ENCODE measurements at places on chromosomes 1 and 21.

GRCh38 chr1:29485096-29485925 lies 249.0 kb downstream of the PTPRU start:
- DNase-seq = no peak

GRCh38 chr1:93960641-93961147 lies 51.5 kb upstream of the GCLM start:
- DNase-seq = no peak

GRCh38 chr1:213281640-213282301 lies 230.7 kb downstream of the RPS6KC1 start:
- DNase-seq = no peak

- DNase-seq = no peak
Observed at GRCh38 chr1:61083013-61083806, 849 bp downstream of the NFIA start.

DNA sequence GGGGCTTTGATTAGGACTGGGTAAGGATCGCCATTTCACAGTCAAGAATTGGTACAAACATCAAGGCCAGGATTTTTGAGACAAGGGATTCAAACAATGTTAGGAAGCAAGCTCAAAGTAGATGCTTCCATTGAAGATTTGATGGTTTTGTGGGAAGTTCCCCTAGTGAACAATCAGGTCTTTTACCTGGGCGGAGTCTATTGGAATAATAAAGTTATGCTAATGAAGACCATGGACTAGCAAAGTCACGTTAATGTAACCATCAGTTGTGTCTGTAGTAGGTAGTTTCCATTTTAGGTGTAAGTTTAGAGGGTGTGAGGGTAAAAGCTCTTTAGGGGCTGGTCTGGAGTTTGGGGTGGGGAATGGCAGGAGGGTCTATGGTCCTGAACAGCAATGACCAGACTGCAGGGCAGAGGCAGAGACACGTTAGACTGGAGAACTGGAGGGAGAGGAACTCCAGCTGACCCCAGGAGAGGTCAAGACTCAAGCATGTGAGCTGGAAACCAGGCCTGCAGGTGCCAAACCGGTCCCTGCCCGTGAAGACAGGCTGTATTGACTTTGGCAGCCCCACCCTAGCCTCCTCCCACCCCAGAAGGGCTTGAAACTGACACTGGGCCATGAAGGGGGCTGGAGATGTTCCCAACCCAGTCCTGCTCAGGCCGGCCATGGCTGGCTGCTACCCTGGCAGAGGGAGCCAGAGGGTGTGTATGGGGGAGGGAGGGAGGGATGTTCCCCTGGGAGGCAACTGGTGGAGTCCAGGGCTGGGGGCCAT lies 36.0 kb upstream of the GPR37L1 start:
- no peak for DNase-seq

GRCh38 chr1:46094471-46095005 lies 37.9 kb downstream of the PIK3R3 start:
- DNase-seq = no peak

- DNase-seq = no peak
Observed at GRCh38 chr1:27509127-27510080, 19.4 kb upstream of the WASF2 start.

- no peak for DNase-seq
Observed at GRCh38 chr1:30619619-30620018, 103.8 kb downstream of the MATN1 start.

GRCh38 chr1:200099040-200099439 lies 71.5 kb downstream of the NR5A2 start:
- no peak for DNase-seq

DNA sequence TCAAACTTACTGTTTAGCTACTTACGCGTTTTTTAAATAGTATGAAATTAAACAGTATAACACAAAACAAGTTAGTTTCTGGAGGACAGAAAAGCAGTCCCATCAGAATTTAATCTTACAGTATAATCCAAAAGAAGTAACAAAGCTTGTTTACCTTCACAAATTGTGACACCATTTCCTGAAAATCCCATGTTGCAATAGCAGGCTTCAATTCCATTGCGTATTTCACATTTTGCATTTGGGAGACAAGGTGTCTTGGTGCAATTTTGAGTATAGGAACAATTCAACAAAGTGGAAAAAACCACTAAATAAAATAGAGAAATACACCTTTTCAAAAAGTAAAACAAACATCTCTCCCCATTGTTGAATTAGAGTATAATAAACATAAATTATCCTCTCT lies 1.6 kb downstream of the ADGRL4 start:
- DNase-seq = no peak

GRCh38 chr1:69410457-69410850 lies 157.3 kb upstream of the LRRC7 start:
- no peak for DNase-seq

DNA sequence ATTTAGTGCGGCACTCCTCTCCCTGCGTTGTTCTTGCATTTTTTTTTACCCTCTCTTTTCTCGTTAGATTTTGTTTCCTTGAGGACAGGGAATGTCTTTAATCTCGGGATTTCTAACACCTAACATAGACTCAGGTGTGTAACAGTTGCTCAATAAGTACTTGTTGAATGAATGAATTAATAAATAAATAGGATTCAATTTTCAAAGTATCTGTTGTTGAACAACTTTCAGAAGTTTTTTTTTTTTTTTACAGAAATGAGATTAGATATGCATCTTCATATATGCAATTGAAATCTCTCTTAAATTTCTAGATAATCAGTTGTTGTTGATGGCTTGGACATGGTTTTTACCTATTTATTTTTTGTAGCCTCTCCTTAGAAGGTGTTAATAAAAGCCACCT lies 83.1 kb downstream of the ROR1 start:
- DNase-seq = no peak

DNA sequence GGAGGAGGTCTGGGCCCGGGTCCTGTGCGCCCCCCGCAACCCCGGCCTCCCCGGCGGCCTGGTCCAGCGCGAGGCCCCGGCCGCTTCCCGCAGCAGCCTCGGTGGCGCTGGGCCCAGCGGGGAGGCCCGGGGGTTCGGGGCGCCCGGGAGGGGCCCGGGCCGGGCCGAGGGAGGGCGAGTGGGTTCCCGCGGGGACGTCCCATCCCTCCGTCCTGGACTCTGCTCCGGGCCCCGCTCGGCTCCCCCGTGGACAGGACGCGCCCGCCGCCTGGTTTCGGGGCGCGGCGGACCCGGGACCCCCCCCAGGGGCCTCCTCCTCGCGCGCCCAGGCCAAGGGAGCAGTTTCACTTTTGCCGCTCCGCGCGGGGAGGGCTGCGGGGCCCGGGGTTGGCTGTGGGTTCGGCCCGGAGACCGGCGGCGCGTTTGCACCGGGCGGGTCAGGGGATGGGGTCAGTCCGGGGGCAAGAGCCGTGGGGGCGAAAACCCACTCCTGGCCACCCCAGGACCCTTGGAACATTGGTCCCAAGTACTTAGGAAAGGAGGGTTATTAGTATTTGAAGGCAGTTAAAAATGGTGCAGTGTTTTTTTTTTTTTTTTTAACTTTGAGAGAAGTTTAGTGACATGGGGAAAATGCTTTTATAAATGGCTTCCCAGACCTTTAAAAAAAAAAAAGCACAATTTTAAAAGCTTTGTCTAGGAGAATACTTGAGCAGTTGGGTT lies 677 bp downstream of the AGPAT3 start:
- no peak for DNase-seq

DNA sequence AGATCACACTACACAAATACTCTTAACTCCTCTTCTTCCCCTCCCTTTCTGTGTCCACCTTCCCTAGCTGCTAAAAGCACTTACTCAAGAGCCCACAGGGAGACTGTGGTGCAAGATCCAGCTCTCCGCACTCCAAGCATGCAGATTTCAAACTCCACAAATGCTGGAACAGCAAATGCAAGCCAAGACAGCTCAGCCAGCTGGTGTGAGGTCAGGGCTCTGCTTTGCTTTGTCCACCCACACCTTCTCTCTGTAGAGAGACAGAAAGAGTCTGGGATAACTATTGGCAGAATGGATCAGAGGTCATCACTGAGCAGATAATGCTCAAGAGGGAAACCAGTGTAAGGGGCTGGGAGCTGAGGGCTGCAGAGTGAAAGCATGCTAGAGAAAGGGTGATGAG lies 45.2 kb upstream of the DPT start:
- DNase-seq = no peak

DNA sequence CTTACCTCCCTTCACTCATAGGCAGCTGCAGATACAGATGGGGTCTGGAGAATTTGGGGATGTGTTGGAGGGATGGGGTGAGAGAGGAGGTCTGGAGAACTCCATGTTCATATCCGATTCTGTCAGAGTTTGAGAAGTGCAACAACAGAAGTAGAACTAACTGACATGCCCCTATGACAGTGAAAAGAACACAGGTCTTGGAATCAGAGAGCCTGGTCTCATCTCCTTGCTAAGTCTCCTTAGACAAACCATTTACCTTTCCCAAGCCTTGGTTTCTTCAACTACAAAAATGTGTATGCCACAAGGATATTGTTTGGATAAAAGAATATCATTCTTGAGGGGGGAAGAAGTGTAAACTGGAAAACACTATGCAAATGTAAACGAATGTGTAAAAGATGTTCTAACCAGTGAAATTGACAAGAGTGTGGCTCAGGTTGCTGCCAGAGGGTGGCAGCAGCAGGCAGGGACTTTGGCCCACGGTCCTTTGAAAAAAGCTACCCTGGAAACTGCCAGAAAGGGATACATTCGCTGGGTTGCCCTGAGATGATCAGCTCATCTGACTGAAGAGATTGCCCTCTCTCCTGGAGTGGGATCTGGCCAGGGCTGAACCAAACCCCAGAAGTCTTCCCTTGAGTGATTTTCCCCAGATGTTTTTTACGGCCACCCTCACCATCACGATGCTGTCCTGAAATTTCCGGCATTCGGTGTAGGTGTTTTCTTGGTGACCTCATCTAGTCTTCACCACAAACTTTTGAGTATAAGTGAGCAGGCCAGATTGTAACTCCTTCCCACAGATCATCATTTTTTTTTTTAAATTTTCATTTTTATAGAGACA lies 17.0 kb upstream of the CD2 start:
- DNase-seq = no peak

- DNase-seq = no peak
Observed at GRCh38 chr1:194629011-194629410, 1442.6 kb upstream of the B3GALT2 start.

DNA sequence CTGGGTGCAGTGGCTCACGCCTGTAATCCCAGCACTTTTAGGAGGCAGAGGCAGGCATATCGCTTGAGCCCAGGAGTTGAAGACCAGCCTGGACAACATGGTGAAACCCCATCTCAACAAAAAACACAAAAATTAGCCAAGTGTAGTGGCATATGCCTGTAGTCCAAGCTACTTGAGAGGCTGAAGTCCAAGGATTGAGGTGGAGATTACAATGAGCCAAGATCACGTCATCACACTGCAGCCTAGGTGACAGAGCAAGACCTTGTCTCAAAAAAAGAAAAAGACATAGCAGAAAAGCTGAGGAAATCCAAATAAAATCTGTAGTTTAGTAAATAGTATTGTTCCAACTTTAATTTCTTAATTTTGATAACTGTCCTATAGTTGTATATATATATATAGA lies 11.5 kb upstream of the ASH1L start:
- no peak for DNase-seq

DNA sequence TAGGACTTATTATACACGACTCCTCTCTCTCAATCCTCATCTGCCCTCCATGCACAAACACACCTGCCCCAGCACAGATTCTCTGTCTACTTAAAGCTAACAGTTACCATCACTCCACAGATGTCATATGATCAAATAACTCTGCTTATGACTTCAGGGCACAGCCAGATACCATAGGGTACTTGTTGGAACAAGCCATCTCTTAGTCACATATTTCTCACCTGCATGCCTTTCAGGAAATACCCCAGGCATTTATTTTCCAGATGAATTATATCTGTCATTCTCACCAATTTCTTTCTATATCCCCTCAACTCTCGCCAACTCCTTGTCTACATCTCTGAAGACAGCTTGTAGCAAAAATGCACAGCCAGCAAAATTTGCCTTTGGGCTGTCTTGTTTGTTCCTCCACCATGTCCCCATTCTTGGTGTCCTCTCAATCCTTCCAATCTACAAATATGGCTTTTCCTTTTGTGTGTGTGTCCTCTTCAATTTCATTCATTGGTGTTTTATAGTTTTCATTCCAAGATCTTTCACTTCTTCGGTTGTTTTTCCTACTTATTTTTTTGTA lies 353.9 kb upstream of the CAMK1G start:
- DNase-seq = no peak

All from stimulated activated CD8-positive, alpha-beta memory T cell treated with anti-CD3 and anti-CD28 coated beads, Interleukin-7, amount 100 ng/mL, for 24 hours (primary cell).